ENCODE measurements at places on chromosomes 2 and 18.

DNA sequence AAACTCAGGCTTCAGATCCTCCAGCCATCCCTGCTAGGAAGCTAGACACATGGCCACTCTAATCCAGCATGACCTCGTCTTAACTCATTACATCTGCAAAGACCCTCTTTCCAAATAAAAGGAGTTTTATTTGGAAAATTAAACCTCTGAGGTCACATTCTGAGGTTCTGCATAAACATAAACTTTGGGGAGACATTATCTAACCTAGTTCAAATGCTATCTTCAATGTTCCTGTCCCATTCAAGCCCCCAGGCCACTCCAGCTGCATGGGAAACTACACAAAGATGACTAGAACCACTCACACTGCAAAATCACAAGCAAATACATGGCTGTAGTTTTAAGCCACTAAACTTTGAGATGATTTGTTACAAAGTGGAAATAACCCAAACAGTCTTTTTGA lies 99.0 kb upstream of the RNF152 start:
- no peaks in the 10 kb centered on the region for H3K27me3 ChIP-seq
- H3K36me3 ChIP-seq = no peaks in the 10 kb centered on the region

DNA sequence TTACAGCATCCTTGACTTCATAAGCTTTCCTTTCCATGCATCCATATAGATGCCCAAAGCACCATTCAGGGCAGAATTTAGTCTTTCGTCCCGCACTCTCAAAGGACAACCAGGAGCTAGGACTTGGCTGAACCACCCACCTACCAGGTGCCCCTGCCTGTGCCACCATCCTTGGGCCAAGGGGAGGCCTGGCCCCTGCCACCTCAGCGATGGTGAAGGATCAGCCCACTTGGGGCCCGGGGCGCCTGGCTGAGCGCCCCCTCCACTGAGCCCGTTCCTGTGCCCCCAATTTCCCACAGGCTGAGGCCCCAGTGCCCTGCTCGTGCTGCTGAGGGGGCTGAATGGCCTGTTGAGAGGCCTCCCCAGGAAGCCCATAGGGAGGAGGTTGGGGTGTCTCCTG lies 33.3 kb upstream of the ALPP start:
- no peaks in the 10 kb centered on the region for H3K4me1 ChIP-seq
- H3K27ac ChIP-seq = no peak overlapping the region
- H3K27me3 ChIP-seq = peaks cover 12% of the 10 kb centered on the region

GRCh38 chr2:69253611-69254301 lies 133.3 kb downstream of the GFPT1 start:
- peak overlapping the region; percentile 86 for H3K27ac ChIP-seq
- H3K4me3 ChIP-seq = no peak overlapping the region
- peak; percentile 72 for DNase-seq
- H3K4me1 ChIP-seq = peaks cover 16% of the 10 kb centered on the region
- H3K27me3 ChIP-seq = no peaks in the 10 kb centered on the region
- no peaks in the 10 kb centered on the region for H3K36me3 ChIP-seq

GRCh38 chr2:202848813-202849212 lies 22.8 kb downstream of the ICA1L start:
- no peak overlapping the region for H3K27ac ChIP-seq
- H3K4me3 ChIP-seq = no peak overlapping the region
- no peaks in the 10 kb centered on the region for H3K36me3 ChIP-seq
- no peaks in the 10 kb centered on the region for H3K4me1 ChIP-seq
- no peak for DNase-seq

GRCh38 chr18:59871711-59872362 lies 28.0 kb upstream of the PMAIP1 start:
- no peak overlapping the region for H3K27ac ChIP-seq
- no peak overlapping the region for H3K4me3 ChIP-seq
- H3K36me3 ChIP-seq = no peaks in the 10 kb centered on the region
- H3K4me1 ChIP-seq = peaks cover 13% of the 10 kb centered on the region
- no peak for DNase-seq

DNA sequence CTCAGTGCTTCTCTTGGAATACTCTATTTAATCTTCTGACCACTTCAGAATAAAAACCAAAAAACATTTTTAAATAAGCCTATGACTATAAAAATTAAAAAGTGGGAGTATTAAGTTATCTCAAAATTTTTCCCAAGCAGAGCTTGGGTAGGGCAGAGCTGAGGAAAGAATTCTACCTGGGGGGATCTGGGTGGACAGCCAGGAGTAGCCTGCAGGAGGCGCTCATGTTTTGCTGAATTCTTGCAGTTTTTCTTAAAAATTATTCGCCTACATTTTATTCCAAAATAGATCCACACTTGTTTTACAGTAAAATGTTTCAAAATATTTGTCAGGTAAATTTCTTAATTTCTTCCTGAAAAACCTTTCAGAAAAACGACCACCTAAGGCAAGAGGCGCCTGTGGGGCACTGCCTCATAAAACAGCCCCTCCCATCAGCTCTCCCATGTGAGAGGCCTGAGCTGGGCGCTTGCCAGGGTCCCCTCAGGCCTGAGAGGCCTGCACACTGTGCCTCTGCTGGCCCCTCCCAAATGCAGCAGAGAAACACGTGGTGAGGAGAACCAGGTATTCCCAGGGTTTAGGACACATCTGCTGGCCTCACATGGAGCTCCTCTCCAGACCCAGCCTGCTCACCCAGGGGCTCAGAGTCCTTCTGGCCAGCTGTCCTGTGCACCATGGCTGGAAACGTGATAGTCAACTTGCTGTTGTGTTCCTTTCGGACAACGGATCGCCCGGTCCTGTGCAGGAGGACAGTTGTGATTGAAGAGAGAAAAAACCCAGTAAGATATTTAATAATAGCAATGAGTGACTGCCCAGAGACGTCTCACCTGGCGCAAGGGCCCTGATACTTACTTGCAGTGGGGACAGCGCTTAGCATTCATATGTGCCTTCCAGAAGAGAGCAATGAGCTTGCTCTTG lies 17.5 kb downstream of the POLR1A start:
- H3K36me3 ChIP-seq = peaks cover 69% of the 10 kb centered on the region
- H3K4me3 ChIP-seq = no peak overlapping the region
- no peak for DNase-seq
- no peaks in the 10 kb centered on the region for H3K4me1 ChIP-seq
- H3K27me3 ChIP-seq = no peaks in the 10 kb centered on the region

DNA sequence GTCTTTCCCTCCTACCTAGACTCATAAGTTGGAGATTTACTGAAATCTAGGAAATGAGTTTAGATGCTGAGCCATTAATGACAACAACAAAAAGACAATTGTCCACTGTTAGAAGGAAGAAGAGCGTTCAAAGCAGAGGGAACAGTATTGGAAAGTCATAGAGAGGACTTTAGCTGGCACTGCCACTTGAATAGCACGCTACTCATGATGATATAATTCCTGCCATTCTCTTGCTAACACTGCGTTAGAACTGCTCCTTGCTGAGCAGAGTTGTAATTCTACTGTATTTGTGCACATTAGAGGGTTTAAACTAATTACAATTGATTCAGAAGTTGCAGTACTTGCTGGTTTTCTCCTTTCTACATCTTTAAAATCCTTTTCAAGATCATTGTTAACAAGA lies 9.0 kb upstream of the AFTPH start:
- H3K4me3 ChIP-seq = no peak overlapping the region
- no peak for DNase-seq
- no peaks in the 10 kb centered on the region for H3K36me3 ChIP-seq
- no peaks in the 10 kb centered on the region for H3K4me1 ChIP-seq
- H3K27ac ChIP-seq = no peak overlapping the region

- peaks cover 6% of the 10 kb centered on the region for H3K27me3 ChIP-seq
- H3K4me3 ChIP-seq = no peak overlapping the region
- no peak overlapping the region for H3K27ac ChIP-seq
- no peaks in the 10 kb centered on the region for H3K4me1 ChIP-seq
Measured at GRCh38 chr2:119028327-119029174, 86.6 kb downstream of the MARCO start.

DNA sequence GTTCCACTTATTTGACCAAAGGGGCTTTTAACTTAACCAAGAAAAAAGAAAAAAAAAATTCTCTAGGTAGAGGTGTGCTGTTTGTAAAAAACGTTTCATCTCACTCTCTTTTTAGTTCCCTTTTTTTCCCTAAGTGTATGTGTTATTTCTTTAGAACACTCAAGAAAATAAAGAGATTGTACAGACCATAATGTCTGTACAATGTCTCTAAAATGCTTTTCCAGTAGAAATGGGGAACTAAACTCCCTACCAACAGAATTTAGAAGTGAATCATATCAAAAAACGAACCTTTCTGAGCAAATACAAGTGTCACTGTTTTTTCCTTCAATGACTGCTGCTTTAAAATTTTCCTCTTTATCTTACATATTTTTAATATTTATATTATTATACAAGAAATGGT lies 72.0 kb downstream of the CDH7 start:
- no peak overlapping the region for H3K27ac ChIP-seq
- H3K27me3 ChIP-seq = no peaks in the 10 kb centered on the region
- no peak for DNase-seq
- H3K4me1 ChIP-seq = no peaks in the 10 kb centered on the region

- no peak for DNase-seq
- H3K4me3 ChIP-seq = no peak overlapping the region
- H3K4me1 ChIP-seq = no peaks in the 10 kb centered on the region
- no peaks in the 10 kb centered on the region for H3K27me3 ChIP-seq
- H3K36me3 ChIP-seq = no peaks in the 10 kb centered on the region
Measured at GRCh38 chr2:28326469-28326805, 66.2 kb upstream of the FOSL2 start.

GRCh38 chr2:228771774-228772173 lies 499.3 kb downstream of the PID1 start:
- H3K4me1 ChIP-seq = peaks cover 3% of the 10 kb centered on the region
- no peaks in the 10 kb centered on the region for H3K36me3 ChIP-seq
- H3K4me3 ChIP-seq = no peak overlapping the region
- no peak overlapping the region for H3K27ac ChIP-seq
- no peaks in the 10 kb centered on the region for H3K27me3 ChIP-seq
- no peak for DNase-seq

DNA sequence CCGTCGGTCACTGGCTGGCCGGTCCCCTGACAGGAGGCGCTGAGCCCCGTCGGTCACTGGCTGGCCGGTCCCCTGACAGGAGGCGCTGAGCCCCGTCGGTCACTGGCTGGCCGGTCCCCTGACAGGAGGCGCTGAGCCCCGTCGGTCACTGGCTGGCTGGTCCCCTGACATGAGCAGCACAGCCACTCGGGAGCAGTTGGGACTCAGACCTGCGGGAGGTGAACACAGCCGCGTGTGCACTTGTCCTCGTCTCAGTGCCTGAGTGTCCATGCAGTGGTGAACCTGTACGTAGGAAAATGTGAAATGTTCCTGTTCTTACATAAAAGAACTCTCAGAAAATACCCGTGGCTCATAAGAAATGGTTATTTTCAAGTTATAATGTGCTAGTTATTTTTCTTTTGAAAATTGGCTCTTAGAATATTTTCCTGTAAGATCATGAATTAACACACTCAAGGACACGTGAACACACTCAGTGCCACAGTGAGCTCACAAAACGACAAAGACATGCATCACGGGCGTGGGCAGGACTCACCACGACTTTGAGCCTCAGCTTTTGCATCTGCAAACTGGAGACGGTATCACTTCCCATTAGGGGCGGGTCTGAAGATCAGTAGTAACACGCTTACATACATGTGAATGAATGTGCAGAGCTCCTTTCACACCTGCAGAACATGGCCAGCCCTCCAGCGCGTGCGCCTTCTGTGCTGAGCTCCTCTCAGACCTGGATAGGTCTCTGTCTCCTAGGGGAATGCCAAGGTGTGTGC lies 21.1 kb upstream of the NFATC1 start:
- no peaks in the 10 kb centered on the region for H3K36me3 ChIP-seq
- no peaks in the 10 kb centered on the region for H3K4me1 ChIP-seq
- no peaks in the 10 kb centered on the region for H3K27me3 ChIP-seq
- H3K4me3 ChIP-seq = no peak overlapping the region
- H3K27ac ChIP-seq = no peak overlapping the region
- DNase-seq = no peak

- no peak overlapping the region for H3K4me3 ChIP-seq
- H3K36me3 ChIP-seq = no peaks in the 10 kb centered on the region
- H3K27me3 ChIP-seq = peaks cover 58% of the 10 kb centered on the region
- no peak overlapping the region for H3K27ac ChIP-seq
Measured at GRCh38 chr18:57353940-57354461, 1.6 kb downstream of the ST8SIA3 start.

DNA sequence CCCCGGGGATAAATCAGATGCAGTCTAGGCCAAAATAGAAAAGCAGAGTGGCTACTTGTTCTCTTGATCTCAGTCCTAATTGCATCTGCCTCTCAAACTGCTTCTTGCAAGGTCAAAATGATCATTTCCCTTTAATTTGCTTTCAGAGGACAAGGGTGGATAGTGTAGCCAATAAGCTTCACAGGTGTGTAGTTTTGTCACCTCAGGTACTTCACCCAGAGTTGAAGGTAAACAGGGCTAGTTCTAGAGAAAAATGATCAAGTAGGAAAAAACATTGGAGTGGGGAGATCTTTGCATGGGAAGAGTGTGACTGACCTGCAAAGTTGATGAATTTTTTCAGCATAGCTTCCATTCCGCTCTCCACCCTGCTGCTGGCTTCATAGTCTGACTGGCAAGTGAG lies 8.7 kb downstream of the ERICH2 start:
- H3K36me3 ChIP-seq = no peaks in the 10 kb centered on the region
- DNase-seq = no peak
- H3K4me1 ChIP-seq = no peaks in the 10 kb centered on the region
- no peaks in the 10 kb centered on the region for H3K27me3 ChIP-seq
- no peak overlapping the region for H3K4me3 ChIP-seq

GRCh38 chr2:113316085-113316484 lies 37.4 kb upstream of the PAX8 start:
- DNase-seq = no peak
- no peaks in the 10 kb centered on the region for H3K36me3 ChIP-seq
- H3K4me3 ChIP-seq = no peak overlapping the region
- H3K27me3 ChIP-seq = no peaks in the 10 kb centered on the region
- no peak overlapping the region for H3K27ac ChIP-seq

- no peaks in the 10 kb centered on the region for H3K27me3 ChIP-seq
- peaks cover 10% of the 10 kb centered on the region for H3K4me1 ChIP-seq
- no peak overlapping the region for H3K4me3 ChIP-seq
- no peaks in the 10 kb centered on the region for H3K36me3 ChIP-seq
Measured at GRCh38 chr2:97747285-97747684, 33.9 kb downstream of the ZAP70 start.

DNA sequence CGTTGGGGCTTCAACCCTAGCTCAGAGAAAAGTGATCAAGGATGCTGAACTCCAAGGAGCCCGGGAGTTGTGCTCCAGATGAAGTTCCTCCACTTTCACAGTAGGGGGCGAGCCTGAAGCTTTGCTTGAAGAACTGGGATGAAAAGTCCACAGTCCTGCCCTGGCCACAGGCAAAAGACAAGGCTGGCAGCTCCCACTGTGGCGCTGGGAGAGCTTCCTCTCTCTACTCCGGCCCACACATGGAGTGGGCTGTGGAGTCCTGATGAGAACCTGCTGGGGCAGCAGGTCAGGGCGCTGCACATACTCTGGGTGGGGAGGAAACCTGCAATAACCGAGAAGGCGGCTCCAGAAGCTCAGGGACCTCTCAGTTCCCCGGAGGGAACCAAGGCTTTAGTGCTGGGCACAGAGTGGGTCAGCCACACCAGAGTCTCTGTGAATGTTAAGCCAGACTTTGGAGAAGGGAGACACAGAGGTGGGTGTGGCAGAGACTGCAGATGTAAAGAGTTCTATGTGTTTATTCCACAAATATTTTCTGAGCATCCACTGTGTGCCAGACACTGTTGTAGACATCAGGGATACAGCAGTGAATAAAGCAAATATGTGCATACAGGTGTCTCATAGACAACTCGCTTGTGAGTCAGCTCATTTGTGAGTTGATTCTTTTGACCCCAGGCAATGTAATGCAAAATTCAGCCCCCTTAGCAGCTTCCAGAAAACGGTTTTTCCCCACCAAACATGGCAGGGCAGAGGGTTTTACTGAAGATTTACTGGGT lies 48.0 kb upstream of the MRPL33 start:
- H3K36me3 ChIP-seq = no peaks in the 10 kb centered on the region
- no peaks in the 10 kb centered on the region for H3K27me3 ChIP-seq
- H3K4me3 ChIP-seq = no peak overlapping the region
- DNase-seq = no peak
